Pons (tissue), 1 donor: ENCODE measurements at places on chromosomes 11 and 22.
A peak's percentile ranks its signal among the peaks of the same experiment; 100 is the strongest.

GRCh38 chr22:39543095-39543494, 10.5 kb upstream of the RPS19BP1 start:
- DNase-seq, result no peak

DNA sequence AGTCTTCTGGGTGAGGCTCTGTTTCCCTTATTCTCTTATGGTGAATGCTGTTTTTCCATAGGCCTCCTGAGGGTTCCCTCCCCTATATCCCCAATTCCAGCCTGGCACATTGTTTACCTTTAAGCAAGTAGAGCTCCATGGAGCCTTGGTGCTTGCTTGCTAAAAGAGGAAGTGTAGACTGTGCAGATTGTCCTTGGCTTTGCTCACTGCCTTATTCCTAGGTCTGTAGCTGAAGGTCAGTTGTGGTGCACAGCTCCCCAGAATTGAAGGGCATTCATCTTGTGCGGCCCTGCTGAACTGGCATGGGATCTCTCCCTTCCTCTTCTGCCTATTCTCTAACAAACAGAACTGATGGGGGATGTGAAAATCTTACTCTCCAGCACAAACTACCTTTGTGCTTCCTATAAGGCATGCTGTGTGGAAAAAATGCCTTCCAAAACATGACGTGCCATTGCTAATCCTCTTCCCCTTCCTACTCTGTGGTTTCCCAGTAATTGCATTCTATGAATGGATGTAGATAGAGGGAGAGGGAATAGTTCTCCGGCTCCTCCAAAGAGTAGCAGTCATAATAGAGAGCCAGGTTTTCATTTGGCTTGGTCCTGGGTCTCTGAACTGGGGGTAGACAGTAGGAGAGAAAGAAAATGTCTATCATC, 34.2 kb upstream of the PLET1 start:
- no peak for DNase-seq

GRCh38 chr11:130813638-130814037, 102.6 kb downstream of the SNX19 start:
- no peak for DNase-seq

DNA sequence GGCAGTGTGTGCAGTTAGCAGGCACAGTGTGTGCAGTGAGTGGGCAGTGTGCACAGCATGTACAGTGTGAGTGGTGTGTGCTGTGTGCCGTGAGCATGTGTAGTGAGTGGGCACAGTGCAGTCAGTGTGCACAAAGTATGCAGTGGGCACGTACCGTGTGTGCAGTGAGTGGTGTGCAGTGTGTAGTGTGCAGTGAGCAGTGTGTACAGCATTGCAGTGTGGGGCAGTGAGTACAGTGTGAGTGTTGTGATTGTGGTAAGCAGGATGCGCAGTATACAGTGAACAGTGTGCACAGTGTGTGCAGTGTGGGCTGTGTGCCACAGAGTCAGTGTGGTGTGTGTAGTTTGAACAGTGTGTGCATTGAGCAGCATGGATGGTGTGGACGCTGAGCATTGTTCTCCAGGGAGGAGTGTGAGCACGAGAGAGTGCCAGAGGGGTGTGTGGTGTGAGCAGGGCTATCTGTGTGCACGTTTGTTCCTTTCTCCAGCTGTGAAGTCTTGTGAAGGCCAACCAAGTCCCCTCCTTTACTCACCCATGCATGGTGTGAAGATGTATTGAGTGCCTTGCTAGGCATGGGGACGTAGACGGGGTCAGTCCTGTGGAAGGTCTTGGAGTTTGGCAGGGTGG, 3.0 kb downstream of the SHANK3 start:
- DNase-seq, result no peak

- no peak for DNase-seq
Measured at GRCh38 chr11:28625532-28625931, 517.3 kb downstream of the METTL15 start.

- DNase-seq, result no peak
Measured at GRCh38 chr22:27679176-27679575, 122.4 kb downstream of the MN1 start.

DNA sequence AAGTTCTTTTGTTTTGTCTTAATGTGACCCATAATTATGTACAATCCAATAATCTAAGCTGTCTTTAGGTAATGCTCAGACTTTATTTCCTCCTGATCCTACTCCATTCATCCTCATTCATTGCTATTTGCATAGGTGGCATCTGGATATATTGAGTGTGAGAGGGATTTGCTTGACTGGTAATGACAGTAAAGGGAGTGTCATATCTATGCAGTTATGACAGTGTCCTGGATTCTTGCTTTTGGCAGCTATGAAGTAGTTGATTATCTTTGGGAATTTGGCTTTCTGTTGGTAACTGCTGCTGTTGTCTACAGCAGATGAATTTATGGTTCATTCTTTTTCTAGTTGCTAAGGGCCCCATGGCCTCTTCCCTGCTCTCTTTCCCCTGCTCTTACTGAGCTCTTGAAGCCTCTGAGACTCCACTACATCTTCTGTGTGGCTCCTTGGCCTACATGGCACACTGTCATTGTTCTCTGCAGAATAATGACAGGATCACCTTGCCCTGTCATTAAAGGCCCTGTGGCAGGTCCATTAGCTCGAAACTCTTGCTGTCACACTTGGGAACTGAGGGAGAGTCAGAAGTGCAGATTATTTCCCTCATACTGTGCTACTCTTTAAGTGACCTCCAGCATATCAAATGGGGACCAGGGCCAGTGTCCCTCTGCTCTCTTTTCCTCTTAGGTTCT, 20.1 kb upstream of the ACAT1 start:
- no peak for DNase-seq

- DNase-seq, result no peak
Measured at GRCh38 chr11:34260072-34260575, 97.7 kb downstream of the ABTB2 start.

DNA sequence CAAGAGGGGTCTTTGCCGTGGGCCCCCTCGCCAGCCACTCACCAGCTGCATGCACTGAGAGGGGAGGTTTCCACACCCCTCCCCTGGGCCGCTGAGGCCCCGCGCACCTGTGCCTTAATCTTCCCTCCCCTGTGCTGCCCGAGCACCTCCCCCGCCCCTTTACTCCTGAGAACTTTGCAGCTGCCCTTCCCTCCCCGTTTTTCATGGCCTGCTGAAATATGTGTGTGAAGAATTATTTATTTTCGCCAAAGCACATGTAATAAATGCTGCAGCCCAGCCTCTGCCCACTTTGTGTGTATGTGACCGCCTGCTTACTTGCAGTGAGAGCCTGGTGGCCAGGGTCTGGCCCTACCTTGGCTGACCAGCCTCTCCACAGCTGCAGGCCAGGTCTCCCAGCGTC, 2.8 kb upstream of the CRACR2B start:
- no peak for DNase-seq

GRCh38 chr11:24965748-24966147, 468.9 kb downstream of the LUZP2 start:
- no peak for DNase-seq

DNA sequence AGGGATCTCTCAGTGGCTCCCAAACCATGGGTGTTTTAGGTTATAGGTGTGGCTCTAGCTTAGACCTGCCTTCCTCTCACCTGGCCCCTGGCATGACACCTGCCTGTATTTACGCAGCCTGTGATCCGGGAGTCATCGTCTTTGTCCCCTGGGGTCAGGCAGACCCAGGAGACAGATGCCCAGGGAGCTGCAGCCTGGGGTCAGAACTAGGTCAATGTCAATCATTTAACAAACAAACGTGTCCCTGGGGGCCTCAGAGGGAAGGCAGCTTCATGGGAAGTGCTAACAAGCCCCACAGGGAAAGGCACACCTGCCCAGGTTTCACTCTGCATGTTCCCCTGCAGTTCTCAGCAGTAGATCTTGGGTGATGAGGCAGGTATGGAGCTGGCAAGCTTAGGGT, 12.0 kb downstream of the BACE1-AS start:
- no peak for DNase-seq

- DNase-seq, result no peak
Measured at GRCh38 chr11:117910525-117910924, 18.7 kb downstream of the TMPRSS13 start.

- peak; percentile 23 for DNase-seq
Measured at GRCh38 chr11:126561327-126561893, 205.9 kb downstream of the ST3GAL4 start.

- DNase-seq, result no peak
Measured at GRCh38 chr11:130478204-130478701, 29.8 kb downstream of the ADAMTS15 start.

DNA sequence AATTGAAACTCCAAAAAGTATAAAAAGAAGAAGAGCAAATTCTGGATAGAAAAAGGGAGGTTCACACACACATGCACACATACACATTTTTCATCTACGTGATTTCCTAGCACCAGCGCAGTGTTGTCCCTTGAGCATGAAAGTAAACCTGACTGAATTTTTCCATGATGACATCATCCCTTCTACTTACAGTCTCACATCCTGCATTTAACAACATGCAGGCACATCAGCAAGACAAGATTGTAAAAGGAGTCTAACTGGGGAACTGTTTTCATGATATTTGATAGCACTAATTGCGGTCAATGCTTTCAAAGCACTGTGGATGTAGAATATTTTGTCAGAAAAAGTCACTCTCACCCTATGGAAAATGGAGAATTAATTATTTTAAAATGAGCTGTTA, 36.6 kb downstream of the GAS2 start:
- peak; percentile 32 for DNase-seq

GRCh38 chr11:24496736-24497725, at the start of gene LUZP2:
LUZP2 (plus strand) TSS chr11:24497053.
- peak; percentile 15 for DNase-seq

DNA sequence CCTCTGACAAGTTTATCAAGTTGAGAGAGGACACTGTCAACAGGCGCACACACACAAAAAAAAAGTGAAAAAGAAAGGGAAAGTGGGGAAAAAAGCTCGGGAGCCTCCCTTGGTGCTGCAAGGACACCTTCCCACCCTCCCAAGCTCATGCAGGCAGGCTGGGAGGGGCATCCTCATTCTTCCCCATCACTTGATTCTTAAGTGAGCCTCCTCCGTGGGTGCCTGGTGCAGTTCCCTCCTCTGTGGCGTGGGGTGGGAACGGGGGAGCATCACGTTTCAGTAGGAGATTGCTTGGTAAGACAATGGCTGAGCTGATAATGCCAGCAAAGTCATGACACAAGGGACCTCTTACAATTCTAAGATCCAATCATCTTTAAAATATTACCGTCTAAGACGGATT, 108.8 kb downstream of the NXPE2 start:
- no peak for DNase-seq

- peak; percentile 62 for DNase-seq
Measured at GRCh38 chr22:39475337-39475736, 18.5 kb downstream of the MGAT3 start.

DNA sequence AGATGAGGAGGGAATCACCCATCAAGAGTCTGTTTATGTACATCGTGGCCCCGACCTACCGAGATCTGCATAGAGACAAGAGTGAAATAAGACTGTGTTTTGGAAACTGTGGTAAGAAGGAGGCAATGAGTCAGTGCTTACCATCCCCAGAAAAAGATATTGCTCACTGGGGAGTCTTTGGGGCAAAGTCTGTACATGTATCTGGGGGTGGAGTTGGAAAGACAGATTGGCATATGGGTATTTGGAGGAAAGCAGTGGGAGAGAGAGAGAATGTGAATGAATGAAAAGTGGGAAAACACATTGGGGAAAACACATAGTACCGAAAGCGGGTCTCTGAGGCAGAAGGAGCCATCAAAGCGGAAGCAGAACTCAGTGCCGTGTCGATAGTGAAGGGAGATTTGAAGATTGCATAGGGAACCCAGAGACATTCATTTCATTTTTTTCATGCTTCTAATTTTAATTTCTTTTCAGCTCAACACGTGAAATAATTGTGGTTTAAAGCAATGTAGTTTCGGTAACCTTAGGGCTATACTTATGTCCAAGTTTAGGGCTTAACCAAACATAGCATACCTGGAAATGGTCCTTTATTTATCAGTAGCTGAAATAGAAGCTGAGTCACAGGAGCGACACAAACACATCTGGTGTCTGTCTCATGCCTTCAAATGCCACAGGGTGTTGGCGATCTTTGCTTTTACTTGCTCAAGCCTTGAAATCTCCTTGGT, 98.6 kb upstream of the CD44 start:
- no peak for DNase-seq

- no peak for DNase-seq
Measured at GRCh38 chr22:47276450-47276820, 514.0 kb downstream of the TBC1D22A start.

DNA sequence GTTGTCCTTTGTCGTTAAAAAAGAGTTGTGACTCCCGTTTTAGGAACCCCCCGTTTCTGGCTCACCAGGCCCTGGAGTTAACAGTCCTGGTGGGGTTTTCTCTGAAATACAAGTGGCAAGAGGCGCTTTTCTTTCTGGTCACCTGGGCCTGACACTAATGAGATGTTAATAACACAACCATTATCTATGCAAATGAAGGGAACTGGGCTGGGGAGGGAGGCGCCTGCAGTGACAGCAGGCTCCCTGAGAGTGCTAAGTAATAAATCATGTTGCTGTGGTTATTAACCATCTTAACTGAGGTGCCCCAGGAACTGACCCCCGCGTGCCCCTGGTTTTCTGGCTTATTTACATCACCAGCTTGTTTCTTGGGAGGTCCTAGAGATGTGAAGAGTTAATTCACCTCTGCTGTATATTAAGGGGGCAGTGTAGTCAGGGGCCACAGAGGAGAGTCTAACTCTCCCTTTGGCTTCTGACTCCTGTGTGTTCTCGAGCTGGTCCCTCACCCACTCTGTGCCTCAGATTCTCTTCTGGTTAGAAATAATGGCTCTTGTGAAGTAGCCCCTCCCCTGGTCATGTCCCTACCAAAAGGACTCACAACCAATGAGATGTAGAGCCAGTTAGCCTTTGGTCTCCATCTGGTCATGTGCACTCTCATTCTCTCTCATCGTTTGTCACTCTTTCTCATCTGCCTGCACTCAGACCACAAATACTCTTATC, 276.6 kb upstream of the CADM1 start:
- no peak for DNase-seq

DNA sequence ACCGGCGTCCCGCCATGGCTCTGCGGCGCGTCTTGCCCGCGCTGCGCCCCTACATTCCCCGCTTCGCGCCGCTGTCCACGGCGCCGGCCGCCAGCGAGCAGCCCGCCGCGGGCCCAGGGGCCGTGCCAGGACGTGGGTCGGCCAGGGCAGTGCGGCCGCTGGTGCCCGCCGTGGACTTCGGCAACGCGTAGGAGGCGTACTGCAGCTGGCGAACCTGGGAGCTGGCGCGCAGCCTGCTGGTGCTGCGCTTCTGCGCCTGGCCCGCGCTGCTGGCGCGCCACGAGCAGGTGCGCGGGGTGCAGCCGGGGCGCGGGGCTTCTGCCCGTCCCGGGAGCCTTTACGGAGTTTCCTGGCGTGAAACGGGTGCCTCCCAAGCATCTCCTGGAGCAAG, 20.1 kb downstream of the DGCR6L start:
- DNase-seq, result no peak

- DNase-seq, result no peak
Measured at GRCh38 chr22:28105413-28105812, 186.4 kb upstream of the PITPNB start.

DNA sequence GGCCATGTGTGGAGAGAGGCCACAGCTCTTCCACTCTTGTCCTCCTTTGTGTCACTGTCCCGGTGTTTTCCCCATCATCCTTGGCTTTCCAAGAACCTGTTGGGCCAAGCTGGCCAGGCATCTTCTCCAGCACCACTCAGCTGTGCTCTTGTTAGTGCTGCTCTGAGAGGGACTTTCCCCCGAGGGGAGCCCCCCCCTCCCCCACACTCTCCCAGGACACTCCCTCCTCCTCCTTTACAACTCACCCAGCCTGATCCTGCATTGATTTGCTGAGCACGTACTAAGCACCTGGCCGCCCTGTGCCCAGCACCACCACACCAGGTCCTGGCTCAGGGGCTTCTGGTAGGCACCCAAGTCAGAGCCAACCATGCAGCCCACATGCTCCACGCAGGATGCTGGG, 13.2 kb downstream of the TP53AIP1 start:
- no peak for DNase-seq

- DNase-seq, result no peak
Measured at GRCh38 chr22:32820131-32821119, 18.9 kb downstream of the TIMP3 start.
